ENCODE measurements at places on chromosomes 13 and 19.

GRCh38 chr13:95019886-95020285 is 281.4 kb downstream of the ABCC4 start:
- no peak for DNase-seq

GRCh38 chr19:33868076-33868735 is 71.5 kb downstream of the KCTD15 start:
- no peak for DNase-seq

- DNase-seq = no peak
These were observed at the start of gene ZSCAN1 for GRCh38 chr19:58033741-58034476. Gene ZSCAN1 (plus strand): TSS chr19:58034025. CDS start chr19:58037837, 3,812 bp downstream.

GRCh38 chr13:91355099-91355825 is 7.8 kb downstream of the MIR17HG start:
- DNase-seq = no peak

- no peak for DNase-seq
These were observed 1629.1 kb upstream of the PCDH20 start for GRCh38 chr13:63044589-63045313.

- DNase-seq = no peak
These were observed 21.2 kb downstream of the ZNF233 start for GRCh38 chr19:44280916-44281315.

GRCh38 chr13:31588316-31588715 is 151.0 kb upstream of the RXFP2 start:
- DNase-seq = no peak

DNA sequence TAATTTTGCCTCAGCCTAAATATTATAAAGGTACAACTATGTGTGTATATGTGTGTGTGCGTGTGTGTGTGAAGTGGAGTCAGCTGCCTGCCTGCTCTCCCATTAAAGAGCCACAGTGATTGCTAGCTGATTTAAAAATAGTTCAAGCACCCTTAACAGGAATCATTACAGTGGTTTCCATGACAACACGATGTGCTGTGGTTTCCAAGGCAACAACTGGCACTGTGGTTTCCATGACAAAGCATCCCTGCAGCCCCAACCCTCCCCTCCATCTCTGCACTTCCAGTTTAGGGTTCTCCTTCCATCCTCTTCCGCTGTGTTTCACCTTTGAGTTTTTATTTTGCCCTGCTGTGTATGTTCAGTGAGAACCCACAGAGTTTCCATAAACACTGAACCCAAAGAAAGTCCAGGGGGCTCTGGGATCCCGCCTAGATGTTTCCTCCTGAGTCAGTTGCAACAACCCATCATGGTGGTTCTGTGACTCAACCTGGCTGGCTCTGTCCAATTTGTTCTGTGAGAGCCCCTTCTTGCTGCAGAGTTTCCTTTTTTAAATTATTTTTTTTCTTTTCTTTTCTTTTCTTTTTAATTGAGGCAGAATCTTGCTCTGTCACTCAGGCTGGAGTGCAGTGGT is 7.1 kb upstream of the PNMA8A start:
- no peak for DNase-seq

DNA sequence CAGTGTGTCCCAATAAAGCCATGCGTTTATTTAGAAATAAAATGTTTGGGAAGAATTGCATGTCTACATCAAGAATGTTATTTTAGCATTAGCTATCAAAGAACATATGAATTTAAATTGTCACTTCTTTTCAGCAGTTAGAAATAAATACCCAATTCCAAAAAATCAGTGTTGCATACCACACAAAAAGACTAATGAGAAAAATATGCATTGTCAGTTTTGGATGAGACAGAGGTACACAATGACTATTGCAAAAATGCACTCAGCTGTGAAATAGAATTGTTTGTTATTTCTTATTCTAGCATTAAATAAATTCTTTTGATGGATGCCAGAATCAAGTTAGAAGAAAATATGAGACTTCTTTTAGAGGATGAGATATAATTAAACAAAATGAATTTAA is 833.9 kb downstream of the SLITRK1 start:
- no peak for DNase-seq

GRCh38 chr13:89565476-89566100 is 1781.9 kb upstream of the MIR17HG start:
- DNase-seq = no peak

GRCh38 chr13:31733647-31734046 is 5.7 kb upstream of the RXFP2 start:
- no peak for DNase-seq

DNA sequence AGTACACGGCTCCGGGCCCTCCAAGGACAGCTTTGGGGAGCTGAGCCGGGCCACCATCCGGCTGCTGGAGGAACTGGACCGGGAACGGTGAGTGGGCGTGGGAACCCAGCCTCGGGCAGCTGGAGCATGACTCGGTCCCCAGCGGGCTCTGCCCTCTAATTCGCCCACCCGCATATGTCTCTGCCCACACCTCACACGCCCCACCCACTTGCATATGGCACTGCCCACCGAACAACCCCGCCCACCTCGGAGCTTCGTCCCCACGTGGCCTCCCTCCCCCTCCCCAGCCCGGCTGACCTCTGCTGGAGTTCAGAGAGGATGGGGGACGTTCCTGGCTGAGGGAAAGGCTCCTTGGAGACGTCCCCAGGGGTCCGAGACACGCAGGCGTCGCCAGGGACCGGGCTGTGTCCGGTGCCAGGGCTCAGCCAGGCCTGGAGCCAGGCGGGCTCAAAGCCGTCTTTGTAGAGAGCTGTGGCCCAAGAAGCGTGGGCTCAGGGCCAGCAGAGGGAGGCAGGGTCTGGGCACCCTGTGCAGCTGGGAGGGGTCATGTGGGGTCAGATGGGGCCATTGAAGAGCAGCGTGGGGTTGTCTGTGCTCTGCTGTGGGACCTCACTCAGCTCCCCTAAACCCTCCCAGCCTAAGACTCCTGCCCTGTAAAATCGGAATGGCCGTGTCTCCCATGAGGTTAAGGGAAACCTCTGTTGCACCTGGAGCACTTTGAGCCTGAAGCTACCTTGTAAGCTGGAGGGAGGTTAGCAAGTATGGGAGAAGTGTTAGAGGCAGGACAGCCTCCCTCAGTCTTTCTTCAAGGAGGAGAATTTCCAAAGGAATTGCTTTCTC is 3.8 kb downstream of the APC2 start:
- no peak for DNase-seq

DNA sequence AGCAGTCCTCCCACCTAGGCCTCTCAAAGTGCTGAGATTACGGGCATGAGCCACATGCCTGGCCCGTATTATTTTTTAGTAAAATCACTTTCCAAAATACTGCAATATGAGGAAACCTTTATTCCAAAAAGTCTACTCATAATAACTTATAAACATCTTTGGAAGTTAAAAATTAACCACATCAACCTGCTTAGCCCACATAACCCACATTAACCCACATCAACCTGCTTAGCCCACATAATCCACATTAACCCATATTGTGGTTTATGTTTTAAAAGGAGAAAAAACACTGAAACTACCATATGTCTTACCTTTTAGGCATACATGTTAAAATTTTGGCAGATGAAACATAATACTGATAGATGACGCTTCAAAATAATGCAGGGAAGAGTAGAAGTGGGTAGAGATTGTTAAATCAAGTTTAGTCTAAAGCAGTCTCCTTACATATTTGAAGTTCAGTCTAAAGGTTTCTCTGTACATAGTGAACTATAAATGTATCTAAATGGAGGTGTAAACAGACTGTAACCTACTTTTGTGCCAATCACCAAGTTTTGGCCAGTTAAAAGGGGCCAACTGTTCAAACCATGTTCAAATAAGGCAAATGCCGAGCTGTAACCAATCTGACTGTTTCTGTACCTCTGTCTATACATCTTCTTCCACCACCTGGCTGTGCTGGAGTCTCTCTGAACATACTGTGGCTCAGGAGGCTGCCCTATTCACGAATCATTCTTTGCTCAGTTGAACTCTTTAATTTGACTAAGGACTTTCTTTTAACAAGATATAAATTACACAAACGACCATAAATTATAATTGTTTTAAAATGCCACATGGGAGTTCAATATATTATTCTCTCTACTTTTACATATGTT is 14.5 kb downstream of the KPNA3 start:
- no peak for DNase-seq

GRCh38 chr19:6038634-6039405 is 60.9 kb upstream of the RANBP3 start:
- peak; percentile 56 for DNase-seq

- DNase-seq = no peak
These were observed 120.7 kb upstream of the VSTM2B start for GRCh38 chr19:29404951-29405727.

DNA sequence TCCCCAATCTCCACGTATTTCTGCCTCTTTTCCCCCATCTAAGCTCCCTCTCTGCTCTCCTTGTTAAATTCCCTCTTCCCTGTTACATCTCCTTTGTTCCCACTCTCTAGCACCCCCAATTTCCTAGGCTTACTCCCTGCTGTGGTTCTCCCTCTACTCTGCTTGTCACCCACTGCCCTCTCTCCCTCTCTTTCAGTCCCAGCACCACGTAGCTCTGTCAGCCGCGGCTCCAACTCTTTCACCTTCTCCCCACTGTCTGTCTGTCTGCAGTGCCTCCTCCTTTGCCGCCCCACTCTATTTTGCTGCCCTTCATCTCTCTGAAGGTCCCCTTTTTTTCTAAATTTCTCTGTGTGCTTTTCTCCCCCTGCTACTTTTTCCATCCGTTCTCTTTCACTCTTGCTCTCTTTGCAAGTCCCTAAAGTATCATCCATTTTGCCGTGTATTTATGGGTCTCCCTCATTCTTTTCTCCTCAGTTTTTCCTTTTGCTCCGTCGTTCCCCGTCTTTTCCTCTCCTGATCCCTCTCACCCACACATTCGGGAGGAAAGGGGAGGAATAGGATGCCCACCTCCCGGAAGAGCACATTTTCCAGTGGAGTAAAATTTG is 937 bp downstream of the ZNF841 start:
- no peak for DNase-seq

GRCh38 chr13:98835156-98835555 is 82.7 kb upstream of the SLC15A1 start:
- DNase-seq = no peak

DNA sequence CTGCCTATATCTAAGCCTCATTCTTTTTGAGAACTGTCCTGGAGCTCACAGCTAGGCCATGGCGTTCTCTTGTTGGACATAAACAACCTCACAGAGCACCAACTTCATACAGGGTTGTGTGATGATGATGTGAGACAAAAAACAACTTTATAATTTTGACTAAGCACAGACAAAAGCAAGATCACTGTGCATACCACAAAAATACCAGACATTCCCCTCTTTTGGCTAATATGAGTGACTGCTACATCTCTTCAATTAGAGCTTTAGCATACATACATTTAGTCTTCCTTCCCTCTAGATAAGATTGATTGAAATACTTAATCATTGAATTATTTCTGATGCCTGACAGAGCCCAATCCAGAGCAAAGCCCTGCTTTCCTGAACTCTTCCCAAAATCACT is 8.3 kb downstream of the MAB21L1 start:
- DNase-seq = no peak

DNA sequence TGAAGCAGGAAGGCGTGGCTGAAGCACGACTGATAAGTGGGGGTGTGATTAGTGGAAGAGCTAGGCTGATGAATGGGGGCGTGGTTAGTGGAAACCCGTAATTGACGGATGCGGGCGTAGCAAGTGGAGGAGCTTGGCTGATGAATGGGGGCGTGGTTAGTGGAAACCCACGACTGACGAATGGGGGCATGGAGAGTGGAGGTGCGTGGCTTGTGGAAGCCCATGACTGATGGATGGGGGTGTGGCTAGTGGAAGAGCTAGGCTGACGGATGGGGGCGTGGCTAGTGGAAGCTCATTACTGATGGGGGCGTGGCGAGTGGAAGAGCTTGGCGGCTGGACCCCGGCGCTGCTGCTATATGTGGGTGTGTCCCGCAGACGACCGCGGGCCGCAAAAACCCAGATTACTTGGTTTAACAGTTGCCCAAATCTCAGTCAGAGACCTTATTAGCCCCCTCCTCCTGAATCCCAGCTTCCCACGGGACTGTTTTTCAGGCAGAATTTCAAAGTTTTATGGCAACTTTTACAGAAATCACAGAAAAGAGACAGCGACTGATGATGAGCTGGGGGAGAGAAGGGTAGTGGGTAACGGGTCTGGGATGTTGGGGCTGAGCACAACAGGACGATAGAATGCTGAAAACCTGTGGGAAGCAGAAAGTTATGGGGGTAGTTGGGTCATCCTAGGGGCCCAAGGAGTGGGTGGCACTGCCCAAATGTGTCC is 9.0 kb upstream of the MEIS3 start:
- peak; percentile 71 for DNase-seq

DNA sequence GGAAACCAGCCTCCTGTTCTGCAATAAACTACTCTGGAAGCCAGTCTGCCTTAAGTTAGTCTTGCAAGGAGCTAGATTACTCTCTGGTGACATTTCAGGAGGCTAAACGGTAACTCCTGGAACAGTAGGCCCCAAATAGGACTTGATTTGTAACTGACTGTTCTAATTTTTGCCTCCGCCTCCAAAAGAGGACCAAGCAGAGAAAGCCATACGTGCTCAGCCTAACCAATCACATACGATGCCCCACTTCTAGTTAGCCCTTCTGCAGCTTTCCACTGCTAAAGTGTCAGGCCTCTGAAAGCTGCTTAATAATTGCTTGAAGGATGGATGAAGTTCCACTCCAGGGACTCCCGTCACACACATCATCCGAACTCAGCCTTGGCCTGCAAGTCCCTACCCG is 744 bp downstream of the ZNF805 start:
- DNase-seq = no peak

DNA sequence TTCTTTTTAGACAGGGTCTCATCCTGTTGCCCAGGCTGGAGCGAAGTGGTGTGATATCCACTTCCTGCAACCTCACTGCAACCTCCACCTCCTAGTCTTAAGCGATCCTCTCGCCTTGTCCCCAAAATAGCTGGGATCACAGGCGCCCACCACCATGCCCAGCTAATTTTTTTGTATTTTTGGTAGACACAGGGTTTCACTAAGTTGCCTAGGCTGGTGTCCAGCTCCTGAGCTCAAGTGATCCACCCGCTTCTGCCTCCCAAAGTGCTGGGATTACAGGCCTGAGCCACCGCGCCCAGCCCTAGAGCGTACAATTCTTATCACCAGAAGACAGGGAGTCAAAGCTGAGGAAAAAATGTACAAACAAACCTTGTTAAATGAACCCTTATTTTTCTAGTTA is 4.5 kb upstream of the ELOF1 start:
- no peak for DNase-seq

- no peak for DNase-seq
These were observed 250.2 kb downstream of the RBM26 start for GRCh38 chr13:79155883-79156282.

DNA sequence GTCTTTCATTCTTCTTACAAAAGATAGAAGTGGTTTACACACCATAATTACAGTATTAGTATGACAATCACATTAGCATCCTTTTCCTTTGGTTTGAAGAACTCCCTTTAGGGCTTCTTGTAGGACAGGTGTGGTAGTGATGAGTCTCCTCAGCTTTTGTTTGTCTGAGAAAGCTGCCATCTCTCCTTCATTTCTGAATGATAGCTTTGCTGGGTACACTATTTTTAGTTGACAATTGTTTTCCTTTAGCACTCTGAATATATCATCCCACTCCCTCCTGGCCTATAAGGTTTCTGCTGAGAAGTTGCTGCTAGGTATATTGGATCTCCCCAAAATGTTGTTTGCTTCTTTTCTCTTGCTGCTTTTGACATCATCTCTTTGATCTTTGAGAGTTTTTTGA is 39.3 kb downstream of the RASA3 start:
- DNase-seq = no peak

GRCh38 chr19:18741124-18742121 is 49.7 kb downstream of the COMP start:
- no peak for DNase-seq

Measured in GM12892 (cell line).